ENCODE measurements at places on chromosomes 12 and 14.

- DNase-seq = no peak
These were observed 79.0 kb downstream of the VWF start for GRCh38 chr12:6045438-6045837.

GRCh38 chr14:69490219-69490918 is 5.8 kb downstream of the PLEKHD1 start:
- DNase-seq = no peak

DNA sequence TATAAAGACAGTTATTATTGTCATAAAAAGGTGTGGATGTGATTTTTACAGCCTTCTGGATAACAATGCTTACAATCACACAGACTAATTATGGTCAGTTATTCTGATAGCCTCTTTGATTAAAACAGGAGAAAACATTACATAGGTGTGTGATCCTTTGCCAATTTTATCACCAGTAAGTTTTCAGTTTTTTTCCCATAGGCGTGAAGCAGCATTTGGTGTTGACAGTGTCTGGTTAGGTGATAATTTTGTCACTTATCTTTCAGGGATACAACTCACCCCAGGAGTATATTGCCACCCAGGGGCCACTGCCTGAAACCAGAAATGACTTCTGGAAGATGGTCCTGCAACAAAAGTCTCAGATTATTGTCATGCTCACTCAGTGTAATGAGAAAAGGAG is 208.8 kb downstream of the EPS8 start:
- DNase-seq = no peak

GRCh38 chr12:97425380-97425779 is 37.2 kb upstream of the RMST start:
- DNase-seq = no peak

GRCh38 chr14:61547186-61548069 is 147.9 kb upstream of the HIF1A start:
- DNase-seq = peak; percentile 92

GRCh38 chr14:90193925-90194324 is 62.4 kb upstream of the PSMC1 start:
- no peak for DNase-seq

DNA sequence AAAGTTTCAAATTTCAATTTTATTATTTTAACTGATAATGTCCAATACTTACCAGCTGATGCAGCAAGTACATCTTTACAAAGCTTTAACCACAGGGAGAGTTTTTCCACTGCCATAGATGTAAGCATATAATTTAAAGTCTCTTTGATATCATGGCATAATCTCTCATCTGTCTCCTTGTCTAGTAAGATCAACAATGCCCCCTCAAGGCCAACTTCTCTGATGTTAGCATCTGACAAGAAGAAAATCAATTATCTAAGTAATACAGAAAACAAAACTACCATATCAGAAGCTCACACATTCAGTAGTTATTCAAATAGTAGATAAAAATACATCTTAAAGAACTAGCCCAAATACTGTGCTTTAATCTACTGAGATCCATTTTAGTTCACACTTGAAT is 94.2 kb downstream of the HEATR5A start:
- peak; percentile 34 for DNase-seq

GRCh38 chr14:64790478-64790877 is 86.3 kb downstream of the PLEKHG3 start:
- DNase-seq = no peak

DNA sequence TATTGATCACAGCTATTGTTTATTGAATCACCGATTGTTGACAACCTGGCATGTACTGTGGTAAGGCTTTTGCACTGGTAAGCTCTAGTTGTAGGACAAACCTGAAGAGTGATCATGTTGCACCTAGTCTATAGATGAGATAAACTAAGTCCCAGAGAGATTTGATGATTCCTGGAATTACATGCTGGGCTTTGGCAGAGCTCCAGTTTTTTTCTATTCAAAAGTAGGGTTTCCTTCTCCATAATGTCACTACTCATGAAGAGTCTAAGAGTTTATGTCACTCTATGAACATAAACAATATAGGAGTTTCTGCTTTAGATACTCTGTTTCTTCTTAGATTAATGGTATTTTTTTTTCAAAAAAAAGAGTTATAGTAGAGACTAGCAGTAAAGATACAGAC is 72.0 kb downstream of the BMP4 start:
- no peak for DNase-seq

GRCh38 chr12:121581686-121582429 is 1.0 kb upstream of the KDM2B start:
- peak; percentile 58 for DNase-seq

All from fibroblast of skin of right biceps (primary cell).